CD4-positive, alpha-beta memory T cell (primary cell): ENCODE measurements at places on chromosomes 12 and 14.

GRCh38 chr14:51653079-51653774, 1.5 kb downstream of the FRMD6 start:
- peaks cover 21% of the 10 kb centered on the region for H3K27me3 ChIP-seq
- no peak overlapping the region for H3K27ac ChIP-seq
- H3K36me3 ChIP-seq = no peaks in the 10 kb centered on the region
- DNase-seq = peak; percentile 10
- H3K4me3 ChIP-seq = no peak overlapping the region

GRCh38 chr12:124629789-124630480, 62.5 kb upstream of the NCOR2 start:
- no peaks in the 10 kb centered on the region for H3K4me1 ChIP-seq
- no peak overlapping the region for H3K4me3 ChIP-seq
- H3K27ac ChIP-seq = no peak overlapping the region
- DNase-seq = no peak

DNA sequence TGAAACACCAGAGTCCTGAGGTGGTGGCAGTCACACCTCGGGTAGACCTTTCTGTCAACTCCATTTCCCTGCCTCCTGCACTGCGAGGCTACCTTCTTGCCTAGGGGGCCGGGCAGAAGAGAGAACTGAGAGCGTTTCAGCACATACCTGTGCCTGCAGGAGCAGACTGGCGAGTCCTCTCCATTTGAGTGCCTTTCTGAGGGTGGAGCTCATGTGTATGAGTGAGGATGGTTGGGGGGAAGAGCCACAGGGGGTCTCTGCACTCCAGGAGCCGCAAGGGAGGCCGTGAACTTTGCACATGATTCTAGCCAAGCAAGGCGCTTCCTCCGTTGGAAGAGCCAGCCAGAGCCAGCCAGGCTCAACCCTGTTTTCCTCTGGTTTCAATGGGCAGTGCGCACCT, 31.0 kb upstream of the CCND2 start:
- no peaks in the 10 kb centered on the region for H3K27me3 ChIP-seq
- H3K4me3 ChIP-seq = no peak overlapping the region
- H3K4me1 ChIP-seq = no peaks in the 10 kb centered on the region
- no peak overlapping the region for H3K27ac ChIP-seq

DNA sequence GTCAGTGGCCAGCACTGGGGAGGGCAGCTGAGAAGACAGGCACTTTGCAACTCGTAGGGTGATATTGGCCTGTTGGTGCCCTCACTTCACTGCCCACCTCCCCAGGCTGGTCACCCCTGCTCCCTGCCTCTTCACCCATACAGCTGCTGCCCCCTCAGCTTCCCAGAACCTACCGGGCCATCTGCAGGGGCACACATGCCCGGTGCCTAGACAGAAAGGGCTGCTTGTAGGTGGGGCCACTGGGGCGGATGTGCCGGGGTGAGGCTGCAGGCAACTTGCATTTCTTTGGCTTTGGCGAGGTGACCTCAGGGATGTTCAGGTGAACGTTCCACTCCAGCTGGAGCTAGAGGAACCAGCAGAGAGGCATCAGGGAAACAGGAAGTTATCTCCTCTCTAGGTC, 17.2 kb downstream of the FAM186B start:
- no peak overlapping the region for H3K4me3 ChIP-seq
- DNase-seq = no peak
- no peaks in the 10 kb centered on the region for H3K36me3 ChIP-seq

- H3K27me3 ChIP-seq = no peaks in the 10 kb centered on the region
- no peak overlapping the region for H3K4me3 ChIP-seq
- H3K4me1 ChIP-seq = no peaks in the 10 kb centered on the region
- H3K36me3 ChIP-seq = no peaks in the 10 kb centered on the region
- DNase-seq = no peak
Measured at GRCh38 chr12:100434177-100434576, 39.5 kb upstream of the NR1H4 start.

DNA sequence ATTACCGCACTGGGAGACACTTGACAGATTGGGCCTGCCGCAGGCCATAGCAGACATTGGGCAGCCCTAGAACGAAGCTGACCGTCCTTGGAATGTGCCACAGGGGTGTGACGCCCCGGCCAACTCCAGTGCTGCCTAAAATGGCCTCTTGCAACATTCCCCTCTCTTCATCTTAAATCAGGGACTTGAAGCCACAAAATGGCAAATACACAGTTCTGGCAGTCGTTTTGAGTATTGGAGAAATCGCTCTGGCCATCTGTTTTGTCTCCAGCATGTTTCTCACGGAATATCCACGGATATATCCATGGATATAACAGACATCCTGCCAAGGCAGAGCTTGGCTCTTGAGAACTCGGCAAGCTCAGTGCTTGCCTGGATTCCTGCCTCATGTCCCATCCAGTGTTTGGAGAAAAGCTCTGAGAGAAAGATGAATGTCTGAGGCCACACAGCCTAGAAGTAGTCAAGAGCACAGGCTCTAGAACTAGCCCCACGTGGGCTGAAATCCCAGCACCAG, 158.4 kb downstream of the CHST11 start:
- no peak overlapping the region for H3K4me3 ChIP-seq
- H3K4me1 ChIP-seq = peaks cover 26% of the 10 kb centered on the region
- H3K36me3 ChIP-seq = no peaks in the 10 kb centered on the region
- H3K27ac ChIP-seq = no peak overlapping the region
- DNase-seq = no peak

GRCh38 chr12:131219670-131220330, 266.1 kb downstream of the ADGRD1 start:
- no peak for DNase-seq
- H3K4me3 ChIP-seq = no peak overlapping the region
- no peak overlapping the region for H3K27ac ChIP-seq
